ENCODE measurements at places on chromosomes 1 and 21. TPM values are rescaled to one million over a fixed set of nuclear protein-coding genes. Genes with fewer than 3 reads are reported as not detected.

- no peak for DNase-seq
Measured at GRCh38 chr1:29649189-29650040, 413.1 kb downstream of the PTPRU start.

GRCh38 chr1:179714159-179714558 is 28.9 kb upstream of the FAM163A start:
- DNase-seq: no peak

DNA sequence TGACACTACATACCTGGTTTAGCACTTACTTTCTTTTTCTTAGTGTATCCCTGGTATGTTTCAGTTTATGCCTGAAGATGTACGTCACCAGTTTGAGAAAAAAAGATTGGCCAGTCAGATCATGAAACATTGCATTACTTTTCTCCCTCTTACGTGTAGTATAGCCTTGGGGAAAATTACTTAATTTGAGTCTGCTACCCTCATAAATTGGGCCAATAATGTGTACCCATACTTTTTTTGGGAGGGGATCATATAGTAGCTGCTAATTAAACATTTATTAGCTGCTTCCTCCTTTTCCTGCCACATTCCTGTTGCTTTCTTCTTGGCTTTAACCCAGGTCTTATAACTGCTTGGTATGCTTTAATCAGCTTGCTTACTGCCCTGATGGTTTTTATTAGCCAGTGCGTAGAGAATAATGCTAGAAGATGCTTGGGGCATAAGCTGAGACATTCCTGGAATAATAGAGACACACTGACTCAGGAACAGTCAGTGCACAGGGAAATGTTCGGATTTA is 32.1 kb downstream of the RABGAP1L start:
- no peak for DNase-seq

The ZNF697 gene
- 0.91 TPM for total RNA-seq

GRCh38 chr1:41484402-41485241 is at the start of gene EDN2:
TSS of gene EDN2 (minus strand) at chr1:41484683. CDS start at chr1:41484601, 82 bp downstream.
- no peak for DNase-seq

The ZCCHC17 gene
- total RNA-seq: 33.0 TPM

GRCh38 chr1:76284842-76285241 is 210.3 kb downstream of the ST6GALNAC3 start:
- DNase-seq: no peak

DNA sequence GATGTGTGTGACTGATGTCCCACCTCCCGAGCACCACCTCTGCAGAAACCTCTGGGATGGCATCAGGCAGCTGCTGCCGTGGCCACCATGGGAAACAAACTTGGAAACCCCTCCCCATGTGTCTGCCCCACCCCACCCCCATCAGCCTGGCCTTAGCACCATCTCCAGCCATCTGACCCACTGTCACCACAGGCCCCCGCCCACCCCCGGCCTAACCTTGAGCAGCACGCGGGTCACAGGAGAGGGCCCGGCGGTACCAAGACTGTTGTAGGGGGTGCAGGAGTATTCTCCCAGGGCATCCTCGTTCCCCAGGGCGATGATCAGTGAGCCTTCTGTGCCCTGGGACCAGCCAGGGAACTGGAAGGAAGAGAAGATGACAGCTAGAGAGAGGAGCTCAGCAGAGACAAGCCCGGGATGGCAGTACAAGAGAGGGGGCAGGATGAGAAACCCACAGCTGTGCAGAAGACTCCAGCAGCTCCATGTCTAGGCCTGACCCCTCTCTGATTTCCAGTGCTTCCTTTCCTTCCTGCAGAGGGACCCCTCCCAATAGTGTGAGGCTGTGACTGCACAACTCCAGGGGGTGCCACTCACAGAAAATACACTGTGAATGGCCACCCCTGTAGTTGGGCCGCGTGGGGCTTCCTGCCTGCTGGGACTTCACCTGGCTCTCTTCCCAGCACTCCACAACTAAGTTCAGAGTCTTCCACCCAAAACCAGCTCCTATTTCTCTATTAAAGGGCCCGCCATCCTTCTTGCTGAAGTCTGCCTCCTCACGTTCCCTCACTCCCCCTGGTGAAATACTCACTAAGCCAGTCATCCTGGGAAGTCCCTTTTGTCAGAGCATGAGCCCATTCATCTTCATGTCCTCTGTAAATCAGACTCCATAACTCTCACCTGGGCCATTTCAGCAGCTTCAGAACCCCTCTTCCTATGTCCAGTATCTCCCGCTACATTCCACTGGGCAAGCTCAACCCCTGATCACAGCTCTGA is 7.3 kb upstream of the TAGLN2 start:
- no peak for DNase-seq

- no peak for DNase-seq
Measured at GRCh38 chr21:34557261-34557660, 45.3 kb upstream of the KCNE1 start.

GRCh38 chr1:219755234-219755633 is 142.3 kb upstream of the ZC3H11B start:
- DNase-seq: no peak

The SPRR1A gene
- not detected for total RNA-seq

- no peak for DNase-seq
Measured at GRCh38 chr1:196650403-196650802, 1.4 kb upstream of the CFH start.

DNA sequence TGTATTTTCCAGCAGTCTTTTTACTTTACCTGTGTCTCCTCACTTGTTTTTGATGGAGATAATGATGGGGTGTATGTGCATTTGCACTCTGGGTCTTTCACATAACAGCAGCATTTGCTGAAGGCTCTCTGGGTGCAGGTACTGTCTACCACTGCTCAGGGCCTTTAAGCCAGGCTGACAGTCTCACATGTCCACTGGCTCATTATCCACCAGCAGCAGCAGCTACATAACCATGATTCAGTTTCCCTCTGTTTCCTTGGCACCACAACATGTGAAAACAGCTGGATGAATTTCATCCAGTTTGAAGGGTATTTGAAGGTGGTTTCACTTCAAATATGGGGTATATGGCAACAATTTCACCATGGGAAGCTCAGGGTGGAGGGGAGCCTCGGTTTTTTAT is 41.2 kb upstream of the ROR1 start:
- DNase-seq: no peak

- DNase-seq: no peak
Measured at GRCh38 chr1:46723901-46724300, 5.0 kb upstream of the EFCAB14 start.

DNA sequence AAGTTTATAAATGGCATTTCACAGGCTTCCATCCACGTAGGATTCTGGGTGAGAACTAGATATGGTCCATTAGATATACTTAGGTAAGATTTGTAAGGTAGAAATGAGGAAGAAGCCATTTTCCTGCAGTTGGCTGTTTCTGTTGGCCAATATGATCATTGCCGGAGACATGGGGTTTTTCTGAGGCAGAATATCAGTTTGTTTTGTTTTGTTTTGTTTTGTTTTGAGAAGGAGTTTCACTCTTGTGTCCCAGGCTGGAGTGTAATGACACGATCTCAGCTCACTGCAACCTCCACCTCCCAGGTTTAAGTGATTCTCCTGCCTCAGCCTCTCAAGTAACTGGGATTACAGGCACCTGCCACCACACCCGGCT is 8.7 kb upstream of the EYA3 start:
- no peak for DNase-seq

The TEX38 gene
- total RNA-seq: not detected

The SLC45A1 gene
- 0.12 TPM for total RNA-seq

DNA sequence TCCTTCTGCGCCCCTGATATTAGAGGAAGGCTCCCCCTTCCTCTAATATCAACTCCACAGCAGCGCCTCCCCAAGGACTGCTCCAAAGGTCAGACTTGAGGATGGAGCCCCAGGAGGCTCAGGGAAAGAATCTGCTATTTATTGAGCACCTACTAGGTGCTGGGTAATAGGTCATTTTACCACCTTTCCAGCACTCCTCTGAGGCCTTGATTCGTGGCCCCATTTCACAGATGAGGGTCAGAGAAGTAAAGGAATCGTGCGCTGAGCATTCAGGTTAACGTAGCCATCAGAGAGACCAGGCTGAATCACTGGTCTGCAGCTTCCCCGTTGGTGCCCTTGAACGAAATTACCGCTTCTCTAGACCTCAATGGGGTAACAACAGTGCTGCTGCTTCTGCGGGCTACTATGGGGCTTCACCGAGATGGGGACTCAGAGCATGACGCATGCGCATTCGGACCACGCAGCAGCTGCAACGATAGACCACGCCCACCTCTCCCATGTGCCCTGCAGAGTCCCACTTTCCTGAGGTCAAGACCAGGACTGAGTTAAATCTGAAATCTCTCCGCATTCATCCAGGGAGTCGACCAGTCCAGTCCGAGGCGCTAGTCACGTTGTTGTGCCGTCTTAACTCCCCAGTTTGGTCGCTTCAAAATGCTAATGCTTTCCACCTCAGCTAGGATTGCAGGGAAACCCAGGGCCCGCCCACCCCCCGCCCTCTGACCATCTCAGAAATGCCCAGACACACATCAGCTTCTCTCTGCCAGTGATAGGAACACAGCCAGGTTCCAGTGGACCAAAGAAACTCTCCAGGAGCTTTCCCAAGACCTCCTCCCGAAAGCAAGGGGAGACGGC is 12.9 kb downstream of the CAMK2N1 start:
- DNase-seq: peak; percentile 35

The S100A9 gene
- not detected for total RNA-seq

GRCh38 chr1:40897513-40897912 is 35.4 kb upstream of the CITED4 start:
- DNase-seq: no peak

DNA sequence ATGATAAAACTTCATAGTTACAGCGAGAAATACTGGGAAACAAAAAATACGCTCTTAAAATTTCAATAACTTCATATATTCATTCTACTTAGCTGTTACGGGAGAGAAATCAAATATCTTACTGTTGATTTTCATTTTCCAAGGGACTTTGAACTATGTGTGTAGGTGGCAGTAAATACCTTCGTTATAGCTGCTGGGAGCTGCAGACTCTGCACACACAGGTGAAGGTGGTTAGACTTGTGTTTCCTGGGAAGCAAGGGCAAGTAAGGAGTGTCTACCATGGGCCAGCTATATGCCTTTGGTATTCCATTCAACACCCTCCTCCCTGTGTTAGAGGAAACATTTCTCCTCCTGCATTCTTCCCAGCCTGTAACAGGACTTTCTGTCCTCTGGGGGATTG is 51.4 kb upstream of the DIRAS3 start:
- no peak for DNase-seq

DNA sequence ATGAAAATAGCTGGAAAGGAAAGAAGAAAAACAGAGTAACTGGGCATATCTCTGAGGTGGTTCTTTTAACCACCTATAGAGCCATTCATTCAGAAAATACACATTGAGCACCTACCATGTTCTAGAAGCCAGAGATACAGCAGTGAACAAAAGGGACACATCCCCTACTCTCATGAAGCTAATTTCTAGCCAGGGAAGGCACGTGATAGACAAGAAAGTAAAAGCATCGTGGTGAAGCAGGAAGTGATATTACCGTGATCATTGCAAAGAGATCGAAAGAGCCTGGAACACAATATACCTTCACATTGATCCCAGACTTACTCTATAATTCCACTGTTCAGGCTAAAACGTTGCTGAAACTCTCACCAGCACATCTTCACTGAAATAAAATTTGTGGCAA is 76.0 kb downstream of the TIAM1 start:
- no peak for DNase-seq

- DNase-seq: no peak
Measured at GRCh38 chr1:1436630-1437032, 1.1 kb downstream of the VWA1 start.

- no peak for DNase-seq
Measured at GRCh38 chr1:232521660-232522059, 108.3 kb downstream of the SIPA1L2 start.

DNA sequence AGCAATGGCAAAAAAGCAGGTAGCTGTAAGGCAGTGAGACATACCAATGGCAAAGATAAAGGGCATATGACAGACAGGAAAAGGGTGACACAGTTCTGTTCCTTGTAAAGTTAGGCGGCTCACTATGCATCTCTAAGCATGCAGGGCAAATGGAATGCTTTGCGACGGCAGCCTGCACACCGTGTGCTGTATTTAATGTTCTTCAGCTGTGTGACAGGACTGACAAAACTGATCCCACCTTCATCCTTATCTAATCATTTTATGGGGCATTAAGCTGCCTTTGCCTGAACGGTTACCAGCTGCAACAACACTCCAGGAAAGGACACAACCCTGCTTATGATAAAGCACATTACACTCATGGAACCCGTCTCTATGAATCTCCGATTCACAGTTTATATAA is 80.5 kb upstream of the VAV3 start:
- no peak for DNase-seq

GRCh38 chr1:24868016-24868875 is 61.8 kb downstream of the RUNX3 start:
- DNase-seq: no peak

DNA sequence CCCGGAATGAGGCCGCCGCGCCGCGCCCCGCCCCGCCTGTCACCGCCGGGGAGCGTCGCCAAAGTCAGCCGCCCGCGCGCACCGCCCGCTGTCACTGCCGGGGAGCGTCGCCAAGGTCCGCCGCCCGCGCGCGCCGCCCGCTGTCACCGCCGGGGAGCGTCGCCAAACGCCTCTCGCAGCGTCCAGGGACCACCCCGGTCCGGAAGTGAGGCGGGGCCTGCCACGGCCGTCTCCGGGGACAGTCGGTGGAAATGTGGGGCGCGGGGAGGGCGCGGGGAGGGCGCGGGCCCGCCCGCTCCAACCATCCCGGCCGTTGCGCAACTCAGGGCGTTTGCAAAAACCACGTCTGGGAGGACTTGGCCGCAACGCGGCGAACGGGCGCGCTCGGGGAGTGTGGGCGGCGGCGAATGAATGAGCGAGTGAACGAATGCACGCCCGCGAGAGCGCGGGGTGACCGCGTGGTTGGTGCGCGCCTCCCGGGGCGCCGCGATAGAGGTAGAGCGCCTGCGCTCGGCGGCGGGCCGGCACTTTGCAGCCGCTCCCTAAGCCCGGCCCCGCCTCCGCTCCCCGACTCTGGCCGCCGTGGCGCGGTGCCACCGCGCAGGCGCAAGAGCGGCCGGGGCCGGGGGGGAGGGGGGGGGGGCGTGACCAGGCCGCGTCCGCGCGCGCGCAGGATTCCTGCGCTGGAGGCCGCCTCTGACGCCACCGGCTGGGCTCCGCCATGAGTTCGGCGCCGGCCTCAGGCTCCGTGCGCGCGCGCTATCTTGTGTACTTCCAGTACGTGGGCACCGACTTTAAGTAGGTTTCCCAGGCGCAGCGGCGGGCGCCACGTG is at the start of the genes ACAP3 and PUSL1:
ACAP3 (minus strand) TSS at position 8 of the 833 bp plus-strand sequence. CDS start 115 bp downstream, outside the sequence.
PUSL1 (plus strand) TSS at position 675 of the 833 bp plus-strand sequence; CDS start at position 722, 47 bp downstream.
- DNase-seq: peak; percentile 94

The HAO2 gene
- total RNA-seq: not detected

GRCh38 chr21:24050231-24050630 is 1557.0 kb downstream of the MRPL39 start:
- no peak for DNase-seq

The CAMK2N1 gene
- 0.52 TPM for total RNA-seq

- DNase-seq: no peak
Measured at GRCh38 chr1:75430526-75430925, 180.4 kb downstream of the SLC44A5 start.

GRCh38 chr1:54302549-54302948 is 102.6 kb downstream of the MRPL37 start:
- DNase-seq: no peak

DNA sequence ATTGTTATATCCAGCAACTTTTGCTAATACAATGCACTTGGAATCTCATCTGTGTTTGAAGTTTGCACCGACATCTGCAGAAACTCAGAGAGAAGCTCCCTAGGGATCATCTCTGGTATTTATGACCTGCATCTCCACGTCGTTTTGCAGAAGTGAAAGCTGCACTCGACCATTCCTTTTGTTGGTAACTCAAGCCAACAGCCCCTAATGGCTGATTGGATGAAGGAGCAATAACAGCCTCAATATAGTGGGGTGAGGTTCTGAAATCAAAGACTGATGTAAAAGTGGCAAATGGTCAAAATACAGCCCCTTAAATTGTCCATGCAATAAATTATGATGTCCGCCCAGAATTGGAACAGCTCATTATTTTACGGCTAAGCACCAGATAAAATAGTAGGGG is 344.2 kb upstream of the KAZN start:
- DNase-seq: no peak

The ZNF678 gene
- total RNA-seq: 5.6 TPM

All from activated naive CD8-positive, alpha-beta T cell treated with anti-CD3 and anti-CD28 coated beads for 36 hours (primary cell).